ENCODE measurements at places on chromosomes 11 and 22. TPM values are rescaled to one million over a fixed set of nuclear protein-coding genes. Genes with fewer than 3 reads are reported as not detected.

LRRC56 gene
- total RNA-seq = 4.4 TPM

DNA sequence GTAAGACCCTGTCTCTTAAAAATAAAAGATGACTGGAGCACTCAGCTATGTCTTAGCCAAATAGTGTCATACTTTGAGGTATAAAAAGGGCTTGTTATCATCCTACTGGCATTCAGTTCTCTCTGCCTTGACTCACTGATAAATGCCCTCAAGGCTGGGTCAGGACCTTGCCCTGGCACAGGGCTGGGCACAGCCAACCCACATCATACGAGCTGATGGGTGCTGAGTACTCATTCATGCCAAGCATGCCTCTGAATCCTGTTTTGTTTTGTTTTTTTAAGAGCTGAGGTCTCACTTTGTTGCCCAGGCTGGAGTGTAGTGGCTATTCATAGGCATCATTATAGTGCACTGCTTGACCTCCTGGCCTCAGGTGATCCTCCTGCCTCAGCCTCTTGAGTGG lies 1.9 kb downstream of the SMTNL1 start:
- no peaks in the 10 kb centered on the region for H3K27me3 ChIP-seq
- no peak overlapping the region for H3K27ac ChIP-seq
- H3K4me1 ChIP-seq = no peaks in the 10 kb centered on the region
- no peaks in the 10 kb centered on the region for H3K36me3 ChIP-seq

UCP3 gene
- 4.8 TPM for total RNA-seq

OR5A1 gene
- total RNA-seq = not detected

HTR3A gene
- total RNA-seq = not detected

GRCh38 chr11:72231396-72232259 lies 7.1 kb downstream of the INPPL1 start:
- no peak overlapping the region for H3K27ac ChIP-seq
- no peaks in the 10 kb centered on the region for H3K4me1 ChIP-seq
- H3K36me3 ChIP-seq = peaks cover 56% of the 10 kb centered on the region
- no peaks in the 10 kb centered on the region for H3K27me3 ChIP-seq
- no peak for DNase-seq

C22orf31 gene
- not detected for total RNA-seq

- H3K36me3 ChIP-seq = no peaks in the 10 kb centered on the region
- peaks cover 14% of the 10 kb centered on the region for H3K4me1 ChIP-seq
- H3K4me3 ChIP-seq = no peak overlapping the region
Measured at GRCh38 chr11:75852406-75853017, 37.5 kb downstream of the UVRAG start.

- no peak for DNase-seq
- H3K4me3 ChIP-seq = no peak overlapping the region
- no peak overlapping the region for H3K27ac ChIP-seq
Measured at GRCh38 chr11:68345776-68346461, 33.5 kb downstream of the LRP5 start.

KCNJ1 gene
- total RNA-seq = not detected

OR5B21 gene
- total RNA-seq = 0.99 TPM

NRGN gene
- 0.67 TPM for total RNA-seq

GRCh38 chr11:512761-513595 lies 5.9 kb upstream of the RNH1 start:
- H3K4me1 ChIP-seq = peaks cover 2% of the 10 kb centered on the region

- H3K27ac ChIP-seq = no peak overlapping the region
- peaks cover 8% of the 10 kb centered on the region for H3K4me1 ChIP-seq
- H3K4me3 ChIP-seq = no peak overlapping the region
- H3K36me3 ChIP-seq = no peaks in the 10 kb centered on the region
- DNase-seq = no peak
Measured at GRCh38 chr22:38450234-38450797, 4.7 kb downstream of the KCNJ4 start.

FAM180B gene
- total RNA-seq = 0.25 TPM

TP53AIP1 gene
- not detected for total RNA-seq

DNA sequence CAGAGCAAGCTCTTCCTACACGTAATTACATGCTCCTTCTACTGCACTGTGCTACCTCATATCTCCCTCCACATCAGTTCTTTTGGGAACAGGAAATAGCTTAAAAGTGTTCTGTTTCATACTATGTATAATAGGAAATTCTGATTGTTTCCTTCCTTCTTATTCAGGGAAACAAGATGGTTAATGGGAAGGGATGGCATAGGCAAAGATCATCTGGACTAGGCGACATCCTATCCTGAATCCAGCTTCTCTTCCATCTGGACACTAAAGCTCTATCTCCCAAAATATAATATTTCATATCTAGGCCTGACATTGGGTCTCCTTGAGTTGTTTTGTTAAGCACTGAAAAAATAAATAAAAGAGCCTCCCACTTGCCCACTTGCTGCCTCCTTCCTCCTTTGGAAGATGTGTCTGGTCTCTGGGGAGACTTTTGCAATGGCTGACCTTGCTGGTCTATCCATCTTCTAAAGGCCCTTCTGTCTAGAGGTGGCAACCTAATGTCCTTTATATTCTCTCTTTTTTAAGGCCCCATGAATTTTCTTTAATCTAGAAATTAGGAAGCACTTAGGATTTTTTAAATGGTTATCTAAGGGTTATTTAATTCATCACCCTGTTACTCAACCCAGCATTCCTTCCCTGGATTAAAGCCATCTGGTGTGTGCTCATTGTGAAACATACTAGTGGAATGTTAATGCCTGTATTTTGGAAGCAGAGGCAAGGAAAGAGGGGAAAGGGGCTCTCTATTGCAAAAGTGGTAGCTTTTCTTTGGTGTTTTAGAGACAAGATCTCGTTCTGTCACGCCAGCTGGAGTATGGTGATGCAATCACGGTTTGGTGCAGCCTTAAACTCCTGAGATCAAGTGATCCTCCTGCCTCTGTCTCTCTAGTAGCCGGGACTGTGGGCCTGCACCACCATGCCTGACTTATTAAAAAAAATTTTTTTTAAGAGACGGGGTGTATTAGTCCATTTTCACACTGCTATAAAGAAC lies 20.6 kb downstream of the CLMP start:
- H3K4me1 ChIP-seq = no peaks in the 10 kb centered on the region
- H3K27me3 ChIP-seq = no peaks in the 10 kb centered on the region
- no peak for DNase-seq
- no peak overlapping the region for H3K27ac ChIP-seq
- H3K4me3 ChIP-seq = no peak overlapping the region

- DNase-seq = no peak
- no peaks in the 10 kb centered on the region for H3K4me1 ChIP-seq
- H3K36me3 ChIP-seq = no peaks in the 10 kb centered on the region
- H3K27ac ChIP-seq = no peak overlapping the region
- H3K27me3 ChIP-seq = no peaks in the 10 kb centered on the region
- no peak overlapping the region for H3K4me3 ChIP-seq
Measured at GRCh38 chr22:20641198-20641892, 132.6 kb upstream of the SERPIND1 start.

DNA sequence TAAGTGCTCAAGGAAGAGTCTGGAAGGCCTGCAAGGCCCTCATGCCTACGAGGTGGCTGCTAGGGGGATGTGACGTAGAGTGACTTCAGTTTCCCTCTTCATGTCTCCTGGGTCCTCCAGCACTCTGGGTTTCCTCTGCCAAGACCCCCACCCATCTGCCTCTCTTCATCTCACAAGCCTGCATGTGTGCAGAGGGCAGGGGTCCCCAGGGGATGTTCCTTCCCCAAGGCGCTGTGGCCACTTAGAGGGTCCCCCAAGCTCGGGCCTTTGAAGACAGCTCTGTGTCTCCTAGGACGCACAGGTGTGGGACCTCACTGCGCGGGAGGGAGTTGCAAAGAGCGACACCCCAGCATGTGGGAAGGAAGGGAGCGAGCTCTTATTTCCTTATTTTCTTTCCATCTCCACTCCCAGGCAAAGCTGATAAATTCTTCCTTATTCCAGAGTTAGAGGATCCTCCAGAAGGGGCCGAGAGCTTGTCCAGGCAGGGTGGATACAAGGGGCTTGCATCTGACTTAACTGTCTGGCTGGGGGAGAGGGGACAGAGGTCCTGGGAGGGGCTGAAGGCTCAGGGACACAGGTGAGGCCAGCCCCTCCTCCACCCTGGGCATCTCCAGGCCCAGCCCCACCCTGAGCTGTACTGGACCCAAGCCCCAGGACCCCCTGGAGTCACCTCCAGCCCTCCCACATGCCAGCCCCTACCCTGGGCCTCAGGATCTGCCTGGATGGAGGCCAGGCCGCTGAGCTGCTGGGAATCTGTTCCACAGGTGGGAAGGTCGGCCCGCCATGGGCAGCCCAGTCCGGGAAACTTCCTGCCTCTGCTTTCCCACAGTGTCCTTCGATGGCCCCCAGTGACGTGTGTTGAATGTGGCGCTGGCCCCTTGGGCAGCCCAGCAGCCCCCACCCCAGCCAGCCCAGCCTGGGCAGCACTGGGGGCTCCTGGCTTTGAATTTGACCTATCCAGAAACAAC lies 59.7 kb upstream of the KCNQ1OT1 start:
- H3K27ac ChIP-seq = no peak overlapping the region
- H3K36me3 ChIP-seq = no peaks in the 10 kb centered on the region
- no peaks in the 10 kb centered on the region for H3K4me1 ChIP-seq

DNA sequence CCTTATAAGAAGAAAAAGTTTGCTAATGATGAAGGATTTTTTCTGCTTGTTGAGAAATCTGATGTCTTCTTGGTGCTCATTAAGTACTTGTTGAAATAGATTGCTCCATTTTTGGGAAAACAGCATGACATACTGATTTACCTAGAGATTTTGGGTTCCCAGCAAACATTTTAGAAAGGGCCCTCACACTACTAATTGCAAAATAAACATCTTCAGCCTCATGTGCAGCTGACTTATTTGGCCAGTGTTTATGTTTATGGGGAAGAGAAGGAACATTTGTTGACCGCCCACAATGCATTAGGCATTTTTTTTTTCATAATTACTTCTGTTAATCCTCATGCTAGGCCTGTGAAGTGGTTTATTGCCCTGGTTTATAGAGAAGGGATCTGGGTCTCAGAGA lies 40.1 kb downstream of the LDLRAD3 start:
- no peak overlapping the region for H3K27ac ChIP-seq
- no peak for DNase-seq
- H3K36me3 ChIP-seq = no peaks in the 10 kb centered on the region
- no peaks in the 10 kb centered on the region for H3K4me1 ChIP-seq
- no peak overlapping the region for H3K4me3 ChIP-seq

TRPC6 gene
- not detected for total RNA-seq

GRCh38 chr11:36510594-36510942 lies 496 bp upstream of the TRAF6 start:
- peaks cover 29% of the 10 kb centered on the region for H3K4me1 ChIP-seq
- H3K27ac ChIP-seq = peak overlapping the region; percentile 78
- no peaks in the 10 kb centered on the region for H3K36me3 ChIP-seq
- H3K27me3 ChIP-seq = peaks cover 5% of the 10 kb centered on the region
- peak overlapping the region; percentile 63 for H3K4me3 ChIP-seq

POLD3 gene
- total RNA-seq = 16.8 TPM

GRCh38 chr22:35204807-35205775 lies 52.2 kb upstream of the HMGXB4 start:
- no peaks in the 10 kb centered on the region for H3K27me3 ChIP-seq
- H3K4me3 ChIP-seq = no peak overlapping the region
- no peaks in the 10 kb centered on the region for H3K36me3 ChIP-seq
- no peaks in the 10 kb centered on the region for H3K4me1 ChIP-seq
- DNase-seq = no peak

- peak; percentile 27 for DNase-seq
- peak overlapping the region; percentile 11 for H3K27ac ChIP-seq
- H3K4me3 ChIP-seq = peak overlapping the region; percentile 46
- H3K27me3 ChIP-seq = no peaks in the 10 kb centered on the region
- H3K36me3 ChIP-seq = no peaks in the 10 kb centered on the region
- peaks cover 22% of the 10 kb centered on the region for H3K4me1 ChIP-seq
Measured at GRCh38 chr11:83063073-83063754, 8.5 kb downstream of the RAB30 start.

DNA sequence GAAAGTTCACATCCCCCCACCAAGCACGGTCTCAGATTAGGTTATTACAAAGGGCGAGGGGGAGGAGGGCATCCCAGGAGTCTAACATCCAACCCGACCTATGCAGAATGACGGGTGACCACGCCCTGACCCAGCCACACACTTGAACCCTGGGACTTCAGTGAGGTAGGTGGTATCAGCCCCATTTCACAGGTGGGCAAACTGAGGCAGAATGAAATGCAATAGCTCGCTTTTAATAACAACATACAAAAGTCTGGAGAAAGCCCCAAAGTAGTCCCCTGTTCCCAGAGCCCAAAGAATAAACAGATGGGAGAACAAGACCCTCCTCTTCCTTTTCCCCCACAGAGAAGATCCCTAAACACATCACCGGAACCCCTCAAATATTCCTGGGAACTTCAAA lies 31.9 kb downstream of the NUP50 start:
- no peaks in the 10 kb centered on the region for H3K27me3 ChIP-seq
- no peaks in the 10 kb centered on the region for H3K4me1 ChIP-seq
- no peak for DNase-seq

DNA sequence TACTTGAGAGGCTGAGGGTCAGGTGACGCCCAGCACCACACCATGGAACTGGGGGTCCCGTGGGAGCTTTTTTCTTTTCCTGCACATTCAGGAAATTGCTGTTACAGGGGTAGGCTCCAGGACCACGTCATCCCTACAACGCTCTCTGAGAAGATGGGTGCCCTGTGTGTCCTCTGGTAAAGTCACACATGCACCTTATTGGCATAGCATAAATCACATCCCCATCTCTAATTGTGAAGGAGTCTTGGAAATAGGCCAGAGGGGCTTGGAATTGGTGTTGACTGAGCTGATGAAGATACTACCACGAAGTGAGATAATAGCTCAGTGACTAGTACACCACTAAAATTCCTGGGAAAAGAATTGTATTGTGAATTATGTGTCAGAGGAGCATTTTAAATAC lies 57.6 kb downstream of the TNRC6B start:
- H3K27ac ChIP-seq = no peak overlapping the region
- H3K4me3 ChIP-seq = no peak overlapping the region
- H3K27me3 ChIP-seq = no peaks in the 10 kb centered on the region
- peaks cover 52% of the 10 kb centered on the region for H3K4me1 ChIP-seq

SCUBE2 gene
- 0.64 TPM for total RNA-seq

All from CD4-positive, alpha-beta memory T cell (primary cell).